Daoy (cell line): ENCODE measurements at places on chromosomes 3 and 15. TPM values are rescaled to one million over a fixed set of nuclear protein-coding genes. Genes with fewer than 3 reads are reported as not detected.

The CAND2 gene
- 1.4 and 3.7 TPM in 2 replicates for total RNA-seq

The ABHD5 gene
- 28.4 and 33.4 TPM in 2 replicates for total RNA-seq

The AHSG gene
- not detected in 2 replicates for total RNA-seq

The PROK2 gene
- 1.0 and 1.9 TPM in 2 replicates for total RNA-seq

The ROPN1 gene
- not detected in 2 replicates for total RNA-seq

The TMC3 gene
- total RNA-seq: not detected in 2 replicates

The SKOR1 gene
- not detected in 2 replicates for total RNA-seq

The FBXO40 gene
- total RNA-seq: not detected in 2 replicates

The CATSPER2 gene
- 2.3 and 3.8 TPM in 2 replicates for total RNA-seq

The B3GALNT1 gene
- 23.1 and 28.4 TPM in 2 replicates for total RNA-seq

The P2RY12 gene
- not detected in 2 replicates for total RNA-seq

The PRSS50 gene
- not detected in 2 replicates for total RNA-seq

The OR5K2 gene
- total RNA-seq: not detected in 2 replicates

The ZDHHC23 gene
- 6.0 and 9.2 TPM in 2 replicates for total RNA-seq

The GOLGA6B gene
- total RNA-seq: not detected in 2 replicates

The ADAMTS17 gene
- 0.39 and 5.1 TPM in 2 replicates for total RNA-seq

The IMPG2 gene
- total RNA-seq: 0.21 TPM in 1 of 2 replicates, not detected in the other
